ENCODE measurements at places on chromosomes 12 and 14. TPM values are rescaled to one million over a fixed set of nuclear protein-coding genes. Genes with fewer than 3 reads are reported as not detected.

GRCh38 chr14:84797326-84797725 is 732.6 kb upstream of the FLRT2 start:
- H3K27me3 ChIP-seq: no peaks in the 10 kb centered on the region
- H3K27ac ChIP-seq: no peak overlapping the region
- H3K4me1 ChIP-seq: no peaks in the 10 kb centered on the region
- no peaks in the 10 kb centered on the region for H3K36me3 ChIP-seq
- no peak overlapping the region for H3K4me3 ChIP-seq

- no peak overlapping the region for H3K4me3 ChIP-seq
- H3K36me3 ChIP-seq: no peaks in the 10 kb centered on the region
- DNase-seq: no peak
These were observed 90.6 kb upstream of the RTL1 start for GRCh38 chr14:100994082-100994481.

DNA sequence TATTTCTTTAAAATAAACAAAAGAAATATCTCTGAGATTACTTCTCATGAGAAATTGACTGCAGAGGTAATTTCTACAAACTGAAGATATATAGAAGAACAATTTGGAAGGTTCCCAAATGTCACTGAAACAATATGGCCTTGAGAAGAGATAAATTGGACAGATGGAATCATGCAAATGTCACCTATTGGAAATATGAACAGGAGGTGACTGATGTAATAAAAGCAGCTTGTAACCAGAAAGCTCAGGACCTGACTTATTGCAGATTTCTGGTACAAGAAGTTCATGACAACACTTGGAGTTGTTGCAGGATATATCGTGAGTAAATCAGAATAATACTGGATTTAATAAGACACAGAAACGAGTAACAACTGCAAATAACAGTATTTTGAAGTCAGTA is 93.3 kb upstream of the TRHDE start:
- no peaks in the 10 kb centered on the region for H3K27me3 ChIP-seq
- no peaks in the 10 kb centered on the region for H3K36me3 ChIP-seq
- no peak overlapping the region for H3K4me3 ChIP-seq

Gene A2M
- 276 TPM for total RNA-seq

Gene AQP2
- total RNA-seq: not detected

Measured in breast epithelium (tissue), 4 donors.